ENCODE measurements at places on chromosomes 11 and 22.

- no peak for DNase-seq
Measured at GRCh38 chr22:21797444-21798221, 62.0 kb upstream of the YPEL1 start.

- DNase-seq, result no peak
Measured at GRCh38 chr11:8070417-8071115, 10.4 kb upstream of the TUB start.

DNA sequence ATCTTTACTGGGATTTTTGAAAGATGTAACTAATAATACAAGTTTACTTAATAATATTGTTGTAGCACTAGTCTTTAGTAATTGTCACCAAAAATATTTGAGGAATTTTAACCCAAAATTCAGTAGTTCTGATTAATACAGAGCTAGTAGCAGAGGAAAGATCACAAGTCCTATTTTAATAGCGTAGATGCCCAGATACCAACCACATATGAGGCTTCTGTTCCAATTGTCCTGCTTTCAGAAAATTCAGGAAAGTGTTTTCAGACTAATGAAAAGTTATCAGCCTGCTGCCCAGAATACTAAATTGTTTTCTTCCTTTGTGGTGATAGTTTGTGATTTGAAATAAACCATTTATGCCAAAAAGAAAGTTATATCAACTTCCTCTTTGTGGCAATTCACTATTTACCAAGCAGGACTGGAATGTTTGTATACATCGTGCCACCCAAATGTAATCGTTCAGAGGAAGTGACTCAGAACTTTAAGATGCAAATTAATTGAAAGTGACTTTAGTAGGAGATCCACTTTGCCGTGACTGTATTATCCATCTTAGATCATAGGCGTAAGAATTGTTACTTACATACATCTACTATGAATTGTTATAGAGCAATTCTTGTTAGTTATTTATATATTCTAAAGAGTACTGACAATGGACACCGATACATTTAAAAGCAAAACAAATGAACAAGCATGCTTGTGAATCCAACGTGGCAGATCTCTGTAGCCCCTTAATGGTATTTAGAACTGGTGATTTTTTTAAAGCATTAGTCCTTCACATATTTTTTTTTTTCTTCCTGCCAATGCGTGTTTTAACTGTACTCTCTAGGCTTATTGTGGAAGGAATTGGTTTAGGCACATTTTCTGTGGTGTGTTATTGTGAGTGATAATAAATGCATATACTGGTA lies 231.0 kb downstream of the DDX10 start:
- no peak for DNase-seq

DNA sequence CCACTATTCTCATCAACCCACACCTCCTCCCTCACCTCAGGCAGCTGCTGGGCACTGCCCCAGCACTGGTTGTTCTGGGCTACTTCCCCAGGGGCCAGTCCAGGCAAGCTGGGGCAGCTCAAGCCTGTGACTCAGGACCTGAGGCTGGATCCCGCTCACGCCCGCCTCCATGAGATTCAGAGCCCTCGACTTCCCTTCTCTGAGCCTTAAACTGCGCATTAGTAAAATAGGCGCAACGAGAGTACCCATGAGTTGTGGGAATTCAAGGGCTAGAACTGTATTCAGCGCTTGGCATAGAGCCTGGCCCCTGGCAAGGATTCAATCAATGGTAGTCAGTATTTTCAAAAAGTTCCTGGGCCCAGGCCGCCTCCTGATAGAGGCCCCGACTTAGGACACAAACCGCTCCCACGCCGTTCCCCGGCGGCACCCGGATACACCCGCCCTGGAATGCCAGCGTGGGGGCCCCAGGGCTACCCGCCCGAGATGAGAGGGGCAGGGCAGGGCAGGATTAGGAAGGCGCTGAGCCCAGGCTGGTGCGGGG lies 723 bp upstream of the CD82 start:
- DNase-seq, result no peak

- no peak for DNase-seq
Measured at GRCh38 chr11:118320515-118320914, 16.0 kb downstream of the CD3E start.

DNA sequence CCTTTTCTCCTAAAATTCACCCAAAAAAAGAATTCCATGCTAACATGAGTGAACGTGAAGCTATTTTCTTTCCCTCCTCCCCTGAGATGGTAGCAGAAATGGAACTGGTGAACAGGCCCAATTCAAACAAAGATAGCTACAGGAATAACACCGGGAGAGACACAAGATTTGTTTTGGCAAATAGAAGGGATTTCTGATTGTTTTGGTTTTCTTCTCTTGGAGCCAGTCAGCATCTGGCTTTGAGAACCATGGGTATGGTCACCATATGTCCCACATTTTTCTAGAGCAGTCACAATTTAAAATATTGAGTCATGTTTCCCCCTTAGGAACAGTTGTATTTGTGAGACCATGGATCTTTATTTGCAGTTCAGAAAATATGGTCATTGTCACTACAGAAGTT lies 214.1 kb downstream of the FAM76B start:
- DNase-seq, result no peak

GRCh38 chr11:82858556-82859091 lies 41.6 kb downstream of the PRCP start:
- no peak for DNase-seq

DNA sequence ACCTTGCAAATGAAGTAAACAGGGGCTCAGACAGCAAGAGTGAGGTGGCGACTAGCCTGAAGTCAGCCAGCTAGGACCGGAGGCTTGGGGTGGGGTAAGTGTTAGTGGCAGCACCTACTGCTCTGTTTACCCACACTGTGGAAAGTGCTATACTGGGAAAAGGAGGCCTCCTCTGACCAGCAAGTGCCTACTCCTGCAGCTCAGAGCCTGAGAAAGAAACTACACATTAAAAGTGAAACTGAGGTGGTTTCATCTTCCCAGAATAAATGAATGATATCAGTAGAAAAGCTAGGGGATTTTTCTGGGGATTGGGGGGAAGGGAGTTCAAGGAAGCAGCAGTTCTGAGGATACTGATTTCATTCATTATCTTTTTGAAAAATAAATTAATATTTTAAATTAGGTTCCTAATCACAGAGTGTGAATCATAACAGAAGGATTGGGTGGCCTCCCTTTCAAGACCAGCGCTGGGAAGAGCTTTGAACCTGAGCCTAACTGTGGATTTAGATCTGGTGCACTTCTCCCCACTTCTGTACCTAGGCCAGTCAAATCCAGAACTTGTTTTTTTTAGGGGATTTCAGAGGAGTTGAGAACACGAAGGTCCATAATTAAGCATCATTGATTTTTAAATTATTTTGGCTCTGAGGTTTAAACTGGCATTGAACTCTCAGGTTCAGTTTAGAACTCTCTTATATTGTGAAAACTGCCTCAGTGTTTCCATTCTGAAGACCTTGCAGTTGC lies 48.1 kb upstream of the GRAMD1B start:
- DNase-seq, result peak; percentile 76

- no peak for DNase-seq
Measured at GRCh38 chr11:36060926-36061325, 117.1 kb downstream of the LDLRAD3 start.

DNA sequence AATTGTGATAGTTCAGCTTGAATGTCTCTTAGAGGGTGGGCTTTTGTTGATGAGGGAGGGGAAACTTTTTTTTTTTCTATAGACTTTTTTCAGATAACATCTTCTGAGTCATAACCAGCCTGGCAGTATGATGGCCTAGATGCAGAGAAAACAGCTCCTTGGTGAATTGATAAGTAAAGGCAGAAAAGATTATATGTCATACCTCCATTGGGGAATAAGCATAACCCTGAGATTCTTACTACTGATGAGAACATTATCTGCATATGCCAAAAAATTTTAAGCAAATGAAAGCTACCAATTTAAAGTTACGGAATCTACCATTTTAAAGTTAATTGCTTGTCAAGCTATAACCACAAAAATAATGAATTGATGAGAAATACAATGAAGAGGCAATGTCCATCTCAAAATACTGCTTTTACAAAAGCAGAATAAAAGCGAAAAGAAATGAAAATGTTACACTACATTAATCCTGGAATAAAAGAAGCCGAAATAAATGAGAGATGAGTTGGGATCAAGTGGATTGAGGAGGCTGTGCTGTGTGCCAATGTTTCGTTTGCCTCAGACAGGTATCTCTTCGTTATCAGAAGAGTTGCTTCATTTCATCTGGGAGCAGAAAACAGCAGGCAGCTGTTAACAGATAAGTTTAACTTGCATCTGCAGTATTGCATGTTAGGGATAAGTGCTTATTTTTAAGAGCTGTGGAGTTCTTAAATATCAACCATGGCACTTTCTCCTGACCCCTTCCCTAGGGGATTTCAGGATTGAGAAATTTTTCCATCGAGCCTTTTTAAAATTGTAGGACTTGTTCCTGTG lies 3.9 kb downstream of the MALAT1 start:
- no peak for DNase-seq

Data from stimulated activated CD8-positive, alpha-beta memory T cell treated with anti-CD3 and anti-CD28 coated beads, Interleukin-4, amount 100 ng/mL, for 48 hours (primary cell).